Non-pigmented ciliary epithelial cell (primary cell): ENCODE measurements at places on chromosomes 5 and 9.

- DNase-seq, result no peak
Observed at GRCh38 chr9:123081824-123082223, 48.4 kb downstream of the GPR21 start.

GRCh38 chr5:97162045-97162444, 19.6 kb upstream of the LIX1 start:
- DNase-seq, result peak; percentile 62

GRCh38 chr9:8822667-8823025, 1023.1 kb upstream of the DMAC1 start:
- no peak for DNase-seq

DNA sequence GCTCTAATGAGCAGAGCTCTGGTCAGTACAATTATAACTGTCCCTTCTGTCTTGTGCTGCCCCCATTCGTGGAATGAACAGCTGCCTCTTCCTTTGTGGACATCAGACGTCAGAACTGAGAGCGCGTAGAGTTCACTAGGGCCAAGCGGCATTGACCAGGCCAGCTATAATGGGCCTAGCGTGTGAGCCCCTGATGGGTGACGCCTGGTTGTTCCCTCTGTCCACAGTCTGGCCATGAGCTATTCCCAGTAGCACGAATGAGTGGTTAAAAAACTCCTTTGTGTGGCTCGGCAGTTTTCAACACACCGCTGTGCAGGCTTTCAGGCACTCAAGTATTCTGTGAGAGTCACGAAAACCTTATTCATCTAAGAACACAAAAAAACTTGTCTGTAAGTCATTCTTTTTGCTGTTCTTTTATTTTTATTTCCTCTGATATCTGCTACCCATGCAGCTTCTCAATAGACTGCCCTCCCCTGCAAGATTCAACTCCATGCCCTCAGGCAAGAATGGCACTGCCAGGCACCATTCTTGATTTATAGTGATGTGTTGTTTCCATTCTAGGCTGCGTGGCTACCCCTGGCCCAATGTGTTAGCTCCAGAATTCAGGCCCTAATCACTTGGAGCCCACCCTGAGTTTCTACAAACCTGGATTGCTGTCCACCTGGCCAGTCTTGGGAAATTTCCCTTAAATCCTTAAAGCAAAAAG, 52.5 kb downstream of the ANKDD1B start:
- no peak for DNase-seq

- no peak for DNase-seq
Observed at GRCh38 chr9:109912726-109913460, 132.9 kb downstream of the PALM2AKAP2 start.

DNA sequence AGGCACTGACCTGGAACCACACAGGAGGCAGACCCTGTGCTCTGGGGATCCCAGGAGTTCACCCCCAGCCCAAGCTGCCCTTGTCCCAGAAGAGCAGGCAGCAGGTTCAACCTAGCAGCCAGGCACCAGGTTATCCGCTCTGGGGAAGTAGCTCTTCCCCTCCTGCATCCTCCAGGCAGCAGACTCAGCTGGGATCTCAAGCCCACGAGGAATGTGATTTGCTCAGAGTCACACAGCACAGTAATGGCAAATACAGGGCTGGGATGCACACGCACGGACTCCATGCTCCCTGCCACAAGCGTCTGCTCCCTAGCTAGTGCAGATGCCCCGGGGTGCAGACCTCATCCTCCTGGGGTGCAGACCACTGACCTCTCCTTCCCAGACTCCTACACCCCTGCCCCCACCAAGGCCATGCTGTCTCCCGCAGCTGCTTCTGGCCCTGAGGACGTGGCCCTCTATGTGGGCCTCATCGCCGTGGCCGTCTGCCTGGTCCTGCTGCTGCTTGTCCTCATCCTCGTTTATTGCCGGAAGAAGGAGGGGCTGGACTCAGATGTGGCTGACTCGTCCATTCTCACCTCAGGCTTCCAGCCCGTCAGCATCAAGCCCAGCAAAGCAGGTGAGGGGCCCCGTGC, 25.5 kb downstream of the HK3 start:
- DNase-seq, result no peak

GRCh38 chr9:21413624-21414023, 4.7 kb downstream of the IFNA8 start:
- DNase-seq, result no peak

- DNase-seq, result no peak
Observed at GRCh38 chr9:115226152-115226551, 108.2 kb upstream of the TNC start.

DNA sequence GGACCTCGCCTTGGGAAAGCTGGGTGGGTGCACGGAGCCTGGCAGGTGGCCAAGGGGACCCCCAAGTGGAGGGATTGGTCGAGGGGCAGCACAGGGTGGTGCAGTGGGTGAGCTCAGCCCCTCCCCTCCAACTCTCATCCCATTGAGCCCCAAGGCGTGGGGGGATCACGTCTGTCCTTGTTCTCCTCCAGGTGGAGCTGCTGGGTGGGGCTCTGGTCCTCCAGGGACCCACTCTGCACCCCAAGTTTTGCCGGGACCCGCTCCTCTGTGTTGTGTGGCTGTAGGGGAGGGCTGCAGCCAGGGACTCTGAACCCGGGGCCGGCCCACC, 3.6 kb upstream of the FUT7 start:
- no peak for DNase-seq

DNA sequence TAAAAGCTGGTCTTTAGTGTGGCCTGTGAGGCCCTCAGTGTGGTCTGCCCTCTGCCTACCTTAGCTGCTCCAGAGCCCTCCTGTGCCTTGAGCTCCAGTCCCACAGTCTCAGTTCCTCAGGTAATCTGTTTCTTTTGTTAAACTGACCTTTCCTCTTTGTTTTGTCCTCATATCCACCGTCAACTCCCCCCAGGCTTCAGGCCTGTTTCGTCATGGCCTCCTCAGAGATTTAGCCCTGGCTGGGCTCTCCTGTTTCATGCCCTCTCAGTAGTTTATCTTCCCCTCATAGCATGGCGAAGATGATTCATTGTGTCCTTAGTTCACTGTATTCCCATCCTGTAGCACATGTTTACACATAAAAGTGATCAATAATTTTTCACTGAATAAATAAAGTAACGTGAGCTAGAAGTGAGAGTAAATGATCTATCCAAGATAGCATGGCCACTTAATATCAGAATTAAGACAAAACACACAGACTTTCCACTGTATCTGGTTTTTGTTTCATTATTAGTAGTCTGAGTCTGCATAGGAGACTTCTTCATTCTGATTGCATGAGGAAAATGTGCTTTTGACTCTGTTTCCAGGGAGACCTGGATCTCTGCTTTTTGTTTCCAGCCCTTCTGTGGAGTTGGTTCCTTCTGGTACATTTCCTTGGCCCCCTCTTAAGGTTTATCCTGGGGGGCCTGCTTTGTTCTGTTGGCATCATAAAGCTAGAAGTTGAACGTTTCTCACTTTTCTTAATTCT, 70.5 kb downstream of the SNX24 start:
- no peak for DNase-seq

- no peak for DNase-seq
Observed at GRCh38 chr5:1386274-1386717, 41.4 kb upstream of the CLPTM1L start.

- DNase-seq, result no peak
Observed at GRCh38 chr9:76741524-76741923, 22.7 kb upstream of the PCA3 start.

DNA sequence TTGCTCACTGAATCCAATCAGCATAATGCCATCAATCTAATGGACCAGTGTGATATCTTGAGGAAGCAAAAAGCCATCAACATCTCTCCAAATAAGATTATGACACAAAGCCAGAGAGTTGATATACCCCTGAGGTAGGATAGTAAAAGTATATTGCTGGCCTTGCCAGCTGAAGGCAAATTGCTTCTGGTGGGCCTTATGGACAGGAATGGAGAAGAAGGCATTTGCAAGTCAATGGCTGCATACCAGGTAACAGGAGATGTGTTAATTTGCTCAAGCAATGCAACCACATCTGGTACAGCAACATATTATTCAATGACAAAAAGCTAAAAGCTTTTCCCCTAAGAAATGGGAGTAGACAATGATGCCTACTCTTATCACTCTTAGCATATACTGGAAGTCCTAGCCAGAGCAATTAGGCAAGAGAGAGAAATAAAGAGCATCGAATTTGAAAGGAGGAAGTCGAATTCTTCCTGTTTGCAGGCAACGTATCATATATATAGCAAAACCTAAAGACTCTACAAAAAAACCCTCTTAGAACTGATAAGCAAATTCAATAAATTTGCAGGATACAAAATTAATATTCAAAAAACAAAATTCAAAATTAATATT, 216.1 kb upstream of the RASA1 start:
- no peak for DNase-seq

- DNase-seq, result no peak
Observed at GRCh38 chr5:127441799-127442484, 75.5 kb upstream of the PRRC1 start.

DNA sequence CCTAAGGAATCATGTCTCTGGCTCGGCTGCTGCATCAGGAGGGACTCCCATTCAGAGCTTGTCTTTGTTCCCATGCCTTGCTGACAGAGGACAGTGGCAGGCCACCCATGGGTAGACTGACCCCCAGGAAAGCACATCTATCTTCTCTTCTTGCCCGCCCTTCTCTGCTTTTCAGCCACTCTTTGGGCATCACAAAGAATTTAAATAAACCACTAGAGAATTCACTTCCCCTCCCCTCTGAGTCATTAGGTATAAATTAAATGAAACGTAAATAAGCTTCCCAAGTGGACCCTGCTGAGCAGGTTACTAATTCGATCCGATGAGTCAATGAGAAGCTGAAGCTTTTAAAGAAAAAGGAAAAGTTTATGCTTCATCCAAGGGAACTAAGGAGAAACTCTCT, 97.0 kb downstream of the DRD1 start:
- peak; percentile 42 for DNase-seq
